NCI-H1105 treated with DMSO at 0.1 percent for 48 hours (cell line): ENCODE measurements at places on chromosomes 11 and 22.

GRCh38 chr11:126817096-126817495, 183.5 kb downstream of the KIRREL3 start:
- no peak for DNase-seq

DNA sequence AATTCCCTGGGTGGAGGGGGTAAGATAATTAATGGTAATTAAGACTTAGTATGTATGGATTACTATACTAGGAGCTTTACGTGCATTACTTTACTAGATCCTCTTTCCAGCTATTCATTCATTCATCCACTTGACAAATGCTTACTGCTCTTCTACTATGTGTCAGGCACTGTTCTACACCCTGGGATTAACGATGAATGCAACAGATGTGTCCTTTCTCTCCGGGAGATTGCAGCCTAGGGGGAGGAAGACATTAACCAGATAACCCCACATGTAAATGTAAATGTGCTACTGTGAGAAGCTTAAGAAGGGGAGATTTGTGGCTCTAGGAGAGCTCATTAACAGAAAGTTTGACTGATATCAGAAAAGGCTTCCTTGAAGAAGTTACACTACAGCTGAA, 1.7 kb downstream of the ANKK1 start:
- no peak for DNase-seq

- DNase-seq, result no peak
Observed at GRCh38 chr11:27354359-27354965, 8.6 kb downstream of the CCDC34 start.

GRCh38 chr11:128624269-128625175, 37.2 kb upstream of the ETS1 start:
- no peak for DNase-seq

- DNase-seq, result no peak
Observed at GRCh38 chr11:83990160-83990733, 704.1 kb upstream of the CCDC90B start.

- no peak for DNase-seq
Observed at GRCh38 chr11:94325681-94326080, 21.3 kb downstream of the IZUMO1R start.

DNA sequence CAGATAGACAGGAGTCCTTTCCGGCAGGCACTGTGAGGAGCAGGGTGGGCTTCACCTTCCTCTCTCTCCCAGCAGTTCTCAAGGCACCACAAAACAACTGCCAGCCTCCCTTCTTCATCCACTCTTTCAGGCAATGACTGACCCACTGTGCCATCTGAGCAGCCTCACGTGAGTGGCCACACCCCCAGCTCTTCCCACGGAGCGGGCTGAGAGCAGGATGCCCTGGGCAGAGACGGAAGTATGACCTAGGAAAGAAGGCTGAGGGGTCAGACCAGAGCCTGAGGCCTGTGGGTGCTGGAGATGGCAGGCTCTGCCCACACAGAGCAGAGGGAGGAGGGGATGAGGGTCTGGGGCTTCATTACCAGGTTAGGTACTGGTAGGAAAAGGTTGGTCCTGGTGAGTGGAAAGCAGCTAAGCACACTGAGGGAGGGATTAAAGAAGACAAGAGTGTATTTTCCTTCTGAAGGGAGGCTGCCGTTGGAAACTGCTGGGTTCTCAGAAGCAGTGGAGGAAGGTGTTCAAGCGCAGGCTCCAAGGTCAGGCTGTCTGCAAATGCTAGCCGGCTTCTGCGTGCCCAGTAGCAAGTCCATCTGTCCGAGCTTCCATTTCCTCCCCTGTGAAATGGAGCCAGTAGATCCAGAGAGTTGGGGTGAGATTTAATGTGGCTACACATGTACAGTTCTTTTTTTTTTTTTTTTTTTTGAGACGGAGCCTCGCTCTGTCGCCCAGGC, 4.6 kb downstream of the NLRP6 start:
- no peak for DNase-seq

DNA sequence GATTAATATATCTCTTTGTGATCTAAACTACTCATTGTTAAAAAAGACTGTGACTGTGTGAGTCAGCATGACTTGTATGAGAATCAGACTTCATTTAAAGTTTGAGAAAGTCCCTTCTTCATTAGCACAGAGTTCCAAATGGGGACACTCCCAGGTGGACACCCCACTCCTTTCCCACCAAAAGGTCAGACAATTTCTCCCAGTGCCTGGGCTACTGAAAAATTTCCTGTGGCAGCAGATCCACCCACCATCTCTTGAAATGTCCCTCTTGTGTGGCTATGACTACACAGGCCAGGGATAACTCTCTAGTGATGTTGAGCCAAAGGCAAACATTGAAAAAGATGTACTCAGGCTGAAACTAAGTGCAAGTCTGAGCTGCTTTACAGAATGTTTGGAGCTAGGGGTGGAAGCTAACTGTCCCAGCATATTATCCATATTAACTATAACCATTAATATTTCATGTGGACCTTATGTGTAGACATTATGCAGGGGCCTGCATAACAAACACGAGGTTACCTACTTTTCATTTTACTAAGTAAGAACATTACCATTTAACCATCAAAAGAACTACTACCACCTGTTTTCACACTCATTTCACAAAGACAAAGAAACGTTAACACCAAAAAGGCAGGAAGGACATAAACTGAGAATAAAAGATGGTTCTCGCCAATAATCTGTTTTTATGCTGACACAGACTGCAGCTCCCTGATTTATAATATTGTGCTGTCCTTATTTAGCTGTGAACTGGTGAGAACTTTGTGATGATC, 44.8 kb downstream of the MMP20 start:
- DNase-seq, result no peak

DNA sequence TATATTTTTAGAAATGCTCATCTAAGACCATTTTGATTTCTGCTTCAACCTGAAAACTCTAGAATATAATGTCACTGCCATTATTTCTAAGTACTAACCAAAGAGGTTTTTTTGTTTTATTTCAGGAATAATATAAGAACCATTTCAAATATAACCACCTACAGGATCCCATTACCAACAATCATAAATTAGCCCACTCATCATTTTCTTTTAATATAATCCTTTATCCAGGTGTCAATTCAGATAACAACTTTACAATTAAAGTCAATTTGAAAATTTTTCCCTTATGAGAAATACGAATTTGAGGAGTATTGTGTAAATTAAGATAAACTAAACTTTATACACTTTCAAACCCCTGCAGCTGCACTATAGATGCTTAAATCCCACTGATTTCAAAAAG, 1043.0 kb upstream of the CNTN5 start:
- DNase-seq, result no peak

DNA sequence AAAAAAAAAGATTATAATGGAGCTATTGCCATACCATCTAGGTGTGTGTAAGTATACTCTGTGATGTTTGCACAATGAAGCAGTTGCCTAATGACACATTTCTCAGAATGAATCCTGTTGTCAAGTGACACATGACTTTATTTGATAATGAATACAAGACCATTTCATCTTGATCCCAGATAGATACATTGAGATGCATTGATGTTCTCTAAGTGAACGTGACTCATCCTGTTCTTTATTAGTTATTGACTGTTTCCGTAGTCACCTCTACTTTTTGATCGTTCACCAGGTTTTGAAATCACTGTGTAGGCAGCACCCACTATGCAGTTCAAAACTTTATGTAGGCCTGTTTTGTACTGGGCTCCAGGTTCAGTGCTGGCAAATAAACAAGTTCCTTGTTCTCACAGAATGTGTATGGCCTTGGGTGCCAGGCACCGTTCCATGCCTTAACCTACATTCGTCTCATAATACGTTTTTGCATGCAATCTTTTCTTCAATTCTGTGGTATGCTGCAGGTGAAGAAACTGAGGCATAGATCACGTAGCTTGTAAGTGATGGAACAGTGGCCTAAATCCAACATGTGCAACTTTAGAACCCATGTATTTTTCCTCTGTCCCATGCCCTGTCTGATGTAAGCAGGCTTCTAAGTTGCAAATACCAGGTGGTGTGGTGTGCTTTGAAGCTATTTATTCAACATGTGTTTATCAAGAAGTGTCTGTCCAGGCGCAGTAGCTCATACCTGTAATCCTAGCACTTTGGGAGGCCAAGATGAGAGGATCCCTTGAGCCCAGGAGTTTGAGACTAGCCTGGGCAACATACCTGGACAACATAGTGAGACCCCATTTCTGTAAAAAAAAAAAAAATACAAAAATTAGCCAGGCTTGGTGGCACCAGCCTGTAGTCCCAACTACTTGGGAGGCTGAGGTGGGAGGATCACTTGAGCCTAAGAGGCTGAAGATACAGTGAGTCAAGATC, 10.4 kb downstream of the SREBF2 start:
- DNase-seq, result no peak

DNA sequence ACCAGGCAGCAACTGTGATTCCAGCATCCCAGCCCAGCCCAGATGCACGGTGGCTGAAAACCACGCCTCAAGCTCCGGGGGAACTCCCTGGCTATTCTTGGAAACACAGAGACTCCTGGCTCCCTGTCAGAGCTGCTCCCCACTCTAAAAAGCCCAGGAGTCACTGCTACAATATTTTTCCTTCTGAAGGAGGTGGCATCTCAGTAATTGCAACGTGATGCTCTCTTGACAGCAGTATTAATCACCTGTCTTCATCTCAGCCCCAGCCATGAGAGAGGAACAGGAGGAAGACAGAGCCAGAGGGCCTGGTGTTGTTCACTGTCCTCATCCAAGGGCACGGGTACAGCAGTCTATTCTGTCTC, 26.9 kb downstream of the DRD2 start:
- DNase-seq, result no peak

GRCh38 chr22:30196880-30197336, 49.7 kb downstream of the LIF start:
- DNase-seq, result no peak

- no peak for DNase-seq
Observed at GRCh38 chr22:31295360-31295759, 3.1 kb upstream of the PIK3IP1 start.

DNA sequence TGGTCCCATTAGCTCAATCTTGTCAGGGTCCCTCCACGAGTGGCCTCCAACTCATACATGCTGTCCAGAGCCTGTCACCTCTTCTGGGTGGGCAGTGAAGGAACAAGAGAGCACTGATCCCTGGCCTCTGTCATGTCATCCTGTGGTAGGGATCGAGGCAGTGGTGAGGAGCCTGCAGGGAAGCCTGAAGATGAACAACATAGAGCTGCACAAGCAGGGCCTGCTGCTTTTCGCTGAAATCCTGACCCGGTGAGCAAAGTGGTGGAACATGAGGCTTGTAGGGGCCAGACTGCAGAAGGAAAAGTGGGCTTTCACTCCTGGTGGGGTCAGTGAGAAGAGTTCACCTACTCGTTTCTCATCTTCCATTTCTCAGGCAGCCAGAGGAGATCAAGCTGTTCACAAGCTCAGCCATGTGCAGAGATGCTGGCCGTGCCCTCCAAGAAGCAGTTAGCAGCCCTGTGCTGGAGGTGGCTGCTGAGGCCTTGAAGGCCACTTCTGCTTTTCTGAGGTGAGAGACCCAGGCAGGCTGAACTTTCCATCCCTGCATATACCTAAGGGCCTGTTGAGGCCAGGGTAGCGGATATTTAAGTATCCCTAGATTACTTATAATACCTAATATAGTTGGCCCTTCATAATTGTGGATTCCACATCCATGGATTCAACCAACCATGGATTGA, 32.9 kb downstream of the MEI1 start:
- DNase-seq, result no peak

DNA sequence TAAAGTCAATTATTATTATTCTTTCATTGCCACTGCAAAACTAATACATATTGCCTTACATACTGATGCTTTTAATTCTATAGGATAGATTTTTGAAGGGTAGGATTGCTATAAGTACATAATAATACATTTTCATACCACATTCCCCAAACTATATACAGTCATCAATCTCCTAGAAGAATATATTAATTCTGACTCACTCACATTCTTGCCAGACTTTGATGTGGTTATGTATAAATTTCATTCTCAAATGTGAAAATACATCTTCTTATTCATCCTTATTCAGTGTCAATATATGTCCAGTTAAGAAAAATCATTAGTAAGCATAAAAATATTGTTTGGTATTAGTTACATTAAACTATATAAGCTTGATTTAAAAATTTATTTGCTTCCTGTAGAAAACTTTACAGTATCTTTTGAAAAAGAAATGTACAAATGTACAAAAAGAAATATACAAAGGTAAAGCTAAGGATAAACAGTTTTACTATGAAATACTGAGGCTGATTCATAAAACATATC, 458.8 kb upstream of the CNTN5 start:
- no peak for DNase-seq

DNA sequence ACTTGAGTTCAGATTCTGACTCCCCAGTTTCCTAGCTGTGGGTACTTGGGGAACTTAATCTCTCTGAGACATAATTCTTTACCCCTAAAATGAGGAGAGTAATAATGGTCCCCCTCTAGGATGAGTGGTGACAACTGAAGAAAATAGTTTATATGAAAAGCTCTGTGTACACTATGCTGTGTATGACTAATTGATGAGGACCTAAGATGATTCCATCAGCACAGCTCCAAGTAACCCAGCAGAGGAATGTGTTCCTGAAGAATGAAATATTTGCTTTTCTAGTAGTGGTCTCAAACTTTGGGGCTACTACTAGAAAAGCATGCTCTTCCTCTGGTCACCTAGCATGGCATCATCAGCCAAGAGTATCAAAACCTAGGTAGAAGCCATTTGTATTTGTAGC, 217.3 kb upstream of the NARS2 start:
- no peak for DNase-seq

DNA sequence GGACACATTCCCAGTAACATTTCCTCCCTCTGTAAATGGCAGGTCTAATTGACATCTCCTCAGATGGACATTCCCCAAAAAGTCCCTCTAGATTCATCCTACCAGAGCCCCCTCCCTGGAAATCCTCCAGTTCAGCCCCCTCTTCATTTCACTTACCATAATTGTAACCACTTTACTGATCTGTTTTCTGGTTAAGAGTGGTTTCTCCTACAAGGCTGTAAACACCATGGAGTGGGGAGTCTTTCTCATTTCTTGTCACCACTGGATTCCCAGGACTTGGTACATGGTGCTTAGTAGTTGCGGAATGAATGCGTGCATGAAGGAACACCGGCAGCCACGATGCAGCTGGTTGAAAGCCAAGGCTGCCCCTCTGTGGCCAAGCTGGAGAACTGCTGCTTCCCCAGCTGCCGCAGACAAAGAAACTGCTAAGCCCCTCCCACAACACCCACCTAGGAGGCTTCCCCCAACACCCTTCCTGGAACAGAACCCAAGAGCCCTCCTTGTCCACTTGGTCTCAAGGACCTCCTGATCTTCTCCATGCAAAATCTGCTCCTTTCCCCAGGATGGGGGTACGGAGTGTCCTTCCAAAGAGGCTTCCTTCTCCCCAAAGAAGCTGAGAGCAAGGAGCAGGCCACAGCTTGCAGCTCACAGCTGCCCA, 18.6 kb upstream of the SCARF2 start:
- DNase-seq, result peak; percentile 81
